ENCODE measurements at places on chromosomes 7 and 10.
A peak's percentile ranks its signal among the peaks of the same experiment; 100 is the strongest.

- DNase-seq = peak; percentile 0
Measured at GRCh38 chr10:72425133-72425532, 70.4 kb upstream of the DNAJB12 start.

DNA sequence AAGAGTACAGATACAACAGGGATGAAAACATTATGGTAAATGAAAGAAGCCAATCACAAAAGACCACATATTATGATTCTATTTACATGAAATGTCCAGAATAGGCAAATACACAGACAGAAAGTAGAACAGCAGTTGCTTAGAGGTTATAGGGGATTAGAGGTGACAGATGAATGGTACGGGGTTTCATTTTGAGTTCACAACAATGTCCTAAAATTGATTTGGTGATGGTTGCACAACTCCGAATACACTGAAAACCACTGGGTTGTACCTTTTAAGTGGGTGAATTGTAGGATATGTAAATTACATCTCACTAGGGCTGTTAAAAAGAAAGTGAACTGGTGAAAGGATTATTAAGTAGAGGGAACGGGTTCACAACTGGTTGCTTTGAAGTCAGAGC is 76.3 kb upstream of the MRLN start:
- DNase-seq = no peak

DNA sequence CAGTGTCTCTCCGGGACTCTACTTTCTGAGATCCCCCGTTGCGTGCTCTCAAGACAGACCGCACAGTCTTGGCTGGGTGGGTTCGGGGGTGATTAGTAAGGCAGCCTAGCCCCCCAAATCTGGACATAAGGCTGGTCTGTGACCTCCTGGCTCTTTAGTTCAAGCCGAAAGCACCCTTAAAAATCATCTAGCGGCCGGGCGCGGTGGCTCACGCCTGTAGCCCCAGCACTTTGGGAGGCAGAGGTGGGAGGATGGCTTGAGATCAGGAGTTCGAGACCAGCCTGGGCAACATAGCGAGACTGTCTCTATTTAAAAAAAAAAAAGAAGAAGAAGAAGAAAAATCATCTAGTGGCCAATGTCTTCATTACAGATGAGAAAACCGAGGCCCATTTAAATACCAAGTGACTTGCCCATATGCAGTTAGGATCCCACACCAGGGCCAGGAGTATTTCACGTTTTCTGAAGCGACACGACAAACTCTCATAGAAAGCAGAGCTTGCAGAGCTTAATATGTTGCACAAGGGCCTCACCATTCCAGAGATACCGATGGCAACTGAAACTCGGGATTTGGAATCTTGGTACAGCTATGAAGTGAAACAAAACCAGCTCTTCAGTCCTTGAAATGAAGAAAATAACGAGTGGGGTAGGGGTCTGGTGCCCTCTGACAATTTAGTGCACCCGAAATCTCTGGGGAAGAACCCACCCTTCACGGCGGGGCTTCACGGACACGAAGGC is 703 bp upstream of the HILPDA start:
- DNase-seq = no peak

DNA sequence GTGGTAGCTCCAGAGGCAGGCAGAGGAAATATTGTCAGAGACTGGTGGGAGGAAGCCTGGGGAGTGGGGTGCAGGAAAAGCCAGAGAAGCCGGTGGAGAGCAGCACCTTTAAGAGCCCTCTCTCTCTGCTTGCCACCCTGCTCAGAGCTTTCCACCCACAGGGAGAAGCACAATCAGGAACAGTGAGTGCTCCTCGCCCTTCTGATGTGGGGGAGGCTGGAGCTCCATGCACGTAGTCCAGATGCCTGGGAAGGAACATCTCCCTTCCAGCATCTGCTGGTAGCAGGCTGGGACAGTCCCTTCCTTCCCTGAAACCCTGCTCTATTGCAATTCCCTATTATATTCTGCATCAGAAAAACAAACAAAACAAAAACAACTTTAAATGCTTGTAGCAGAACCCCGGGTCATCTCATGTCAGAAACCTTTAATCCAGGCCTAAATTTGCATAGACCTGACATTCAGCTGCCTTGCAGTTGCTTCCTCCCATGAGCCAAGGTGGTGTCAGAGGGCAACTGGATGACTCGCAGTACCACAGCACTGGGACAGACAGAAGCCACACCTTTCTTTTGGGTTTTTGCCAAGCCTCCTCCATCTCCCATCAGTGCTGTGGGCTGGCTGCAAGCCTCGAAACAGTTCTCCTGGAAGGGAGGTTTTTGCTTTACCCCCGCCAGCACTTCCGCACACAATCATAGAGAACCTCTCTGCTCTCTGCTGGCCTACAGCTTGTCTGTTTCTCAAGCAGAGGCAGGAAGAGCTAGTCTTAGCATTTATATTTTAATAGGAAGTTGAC is 13.1 kb downstream of the AVPI1 start:
- DNase-seq = peak; percentile 65

- DNase-seq = no peak
Measured at GRCh38 chr7:1106063-1106792, 18.3 kb downstream of the GPER1 start.

- no peak for DNase-seq
Measured at GRCh38 chr10:8670461-8670860, 616.0 kb downstream of the GATA3 start.

- DNase-seq = no peak
Measured at GRCh38 chr7:129041142-129042085, 13.5 kb downstream of the TNPO3 start.

DNA sequence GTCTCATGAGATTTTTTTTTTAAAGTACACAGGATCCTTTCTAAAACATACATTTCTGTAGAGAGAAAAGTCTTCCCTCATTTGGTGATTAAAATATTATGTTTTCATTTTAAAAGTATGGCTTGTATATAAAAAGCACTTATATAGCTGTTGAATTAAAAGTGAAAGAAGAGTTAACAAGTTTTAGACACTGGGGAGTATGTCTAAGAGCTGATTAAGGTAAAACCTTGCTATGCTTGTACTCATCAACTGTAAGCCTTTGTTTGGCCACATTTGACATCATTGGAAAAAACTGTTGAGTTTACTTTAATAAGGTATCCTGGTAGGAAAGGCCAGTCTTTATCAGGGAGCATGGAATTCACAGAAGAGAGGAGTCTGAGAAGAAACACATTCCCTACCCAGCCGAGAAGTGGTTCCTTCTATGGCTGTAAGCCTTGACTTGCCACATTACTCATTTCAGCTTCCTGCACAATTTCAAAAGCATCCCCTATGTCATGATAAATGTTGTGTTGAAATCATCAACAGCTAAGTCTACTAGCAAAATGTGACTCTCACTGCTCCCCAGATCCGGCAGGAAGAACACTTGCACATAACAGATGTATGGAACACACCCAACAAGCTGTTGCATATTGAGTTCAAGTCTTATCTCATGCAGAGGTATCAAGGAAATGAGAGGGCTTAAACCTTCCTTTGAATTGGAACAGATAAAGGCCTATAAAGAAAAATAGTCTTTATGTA is 171.8 kb upstream of the CDK1 start:
- DNase-seq = peak; percentile 89

DNA sequence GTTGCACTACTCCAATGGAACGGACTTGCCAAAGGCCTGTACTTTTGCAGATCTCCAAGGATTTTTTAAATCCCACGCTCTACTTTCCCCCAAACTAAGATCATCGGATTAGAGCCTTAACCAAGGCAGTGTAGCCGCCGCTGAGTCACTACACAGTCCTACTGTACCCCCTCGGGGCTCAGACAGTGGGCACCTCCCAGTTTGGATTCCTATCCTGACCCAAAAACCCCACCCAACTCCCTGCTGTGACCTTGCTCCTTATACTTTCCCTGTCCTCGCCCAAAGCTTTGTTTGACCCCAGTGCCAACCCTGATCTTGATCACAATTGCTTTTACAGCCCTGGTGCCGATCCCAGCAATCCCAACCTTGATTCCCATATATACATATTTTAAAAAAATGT is 17.5 kb upstream of the PLAU start:
- no peak for DNase-seq

DNA sequence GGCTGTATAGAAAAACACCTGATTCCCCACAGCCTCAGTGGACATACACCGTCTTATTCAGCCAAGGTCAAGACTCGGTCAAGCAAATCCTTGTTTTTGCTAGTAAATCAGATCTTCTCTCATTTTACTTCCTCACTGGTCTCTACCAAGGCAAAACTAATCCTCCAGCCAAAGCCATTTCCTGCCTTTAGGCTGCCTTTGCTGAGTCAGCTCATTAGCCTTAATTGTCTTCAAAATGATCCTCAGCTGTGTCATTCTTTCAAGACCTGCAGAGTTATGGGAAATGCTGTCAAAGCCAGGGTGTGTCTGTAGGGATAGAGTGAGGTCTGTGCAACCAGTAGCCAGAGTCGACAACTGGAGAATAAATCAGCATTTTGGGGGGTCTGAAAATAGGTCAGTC is 107.2 kb upstream of the FAM180A start:
- no peak for DNase-seq

DNA sequence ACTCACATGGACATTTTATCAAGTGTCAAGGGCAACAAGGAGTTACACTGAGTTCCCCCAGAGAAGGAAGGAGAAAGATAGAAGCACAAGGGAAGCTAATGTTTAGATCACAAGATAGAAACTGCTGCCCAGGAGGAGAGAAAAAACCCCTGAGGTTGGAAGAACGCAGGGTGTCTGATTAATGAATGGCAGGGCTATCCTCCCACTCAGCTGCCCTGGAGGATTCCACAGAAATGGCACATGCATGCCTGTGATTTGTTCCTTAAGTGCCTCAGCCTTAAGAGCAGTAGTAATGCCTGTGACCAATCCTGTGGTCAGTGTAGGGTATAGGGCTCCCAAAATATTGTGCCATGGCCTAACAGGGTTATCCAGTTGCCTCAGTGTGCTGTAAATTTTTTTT is 20.2 kb downstream of the DNAJB9 start:
- DNase-seq = no peak

DNA sequence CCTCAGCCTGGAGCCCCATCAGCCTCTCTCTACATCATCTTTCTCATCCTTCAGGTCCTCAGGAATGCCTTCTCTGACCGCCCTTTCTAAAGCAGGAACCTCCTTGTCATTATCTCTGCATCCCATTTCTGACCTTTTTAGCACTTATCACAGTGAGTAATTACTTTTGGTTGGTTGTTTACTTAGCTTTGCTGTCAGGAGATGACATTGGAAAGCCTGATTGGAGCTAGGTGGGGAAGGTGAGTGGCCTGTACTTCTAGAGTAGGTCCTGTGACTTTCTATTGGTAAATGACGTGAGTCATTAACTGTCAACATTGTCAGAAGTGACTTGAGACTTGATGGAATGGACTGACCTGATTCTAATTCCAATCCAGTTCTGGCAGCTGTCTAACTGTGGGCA is 9.3 kb upstream of the SLC25A13 start:
- DNase-seq = no peak

DNA sequence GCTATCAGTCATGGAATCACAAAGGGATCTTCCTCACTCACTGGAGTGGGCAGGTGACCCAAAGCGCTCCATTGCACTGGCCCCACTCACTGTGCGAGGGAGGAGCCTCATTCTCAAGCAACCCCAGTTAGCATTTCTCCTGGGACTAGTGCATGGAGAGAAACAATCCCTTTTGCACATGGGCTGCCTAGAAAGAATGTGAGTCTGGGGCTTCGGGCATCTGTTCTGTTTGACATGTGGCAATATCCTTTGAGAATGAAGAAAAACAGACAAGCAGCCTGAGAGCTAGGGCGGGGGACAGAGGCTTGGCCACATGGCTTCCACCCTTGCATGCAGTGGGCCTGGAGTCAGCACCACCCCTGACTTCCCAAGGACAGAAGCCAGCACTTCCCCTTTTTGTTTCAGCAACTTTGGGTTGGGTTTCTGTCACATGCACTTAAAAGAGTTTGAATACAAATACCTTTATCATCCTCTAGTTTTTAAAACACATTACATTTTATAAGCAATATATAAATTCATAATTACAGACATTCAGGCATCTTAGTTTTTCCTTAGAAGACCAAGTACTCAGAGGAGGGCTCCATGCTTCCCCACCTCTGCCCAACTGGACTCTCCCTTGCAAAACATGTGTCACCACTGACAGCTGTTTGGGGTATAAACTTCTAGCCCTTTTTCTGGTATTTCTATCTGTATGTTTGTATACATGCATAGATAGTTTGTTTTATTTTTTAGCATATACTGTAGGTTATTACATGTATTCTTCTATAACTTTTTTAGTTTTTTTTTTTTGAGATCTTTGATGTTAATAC is 73.8 kb downstream of the RBM20 start:
- no peak for DNase-seq

- no peak for DNase-seq
Measured at GRCh38 chr10:96422525-96422924, 63.7 kb upstream of the OPALIN start.

DNA sequence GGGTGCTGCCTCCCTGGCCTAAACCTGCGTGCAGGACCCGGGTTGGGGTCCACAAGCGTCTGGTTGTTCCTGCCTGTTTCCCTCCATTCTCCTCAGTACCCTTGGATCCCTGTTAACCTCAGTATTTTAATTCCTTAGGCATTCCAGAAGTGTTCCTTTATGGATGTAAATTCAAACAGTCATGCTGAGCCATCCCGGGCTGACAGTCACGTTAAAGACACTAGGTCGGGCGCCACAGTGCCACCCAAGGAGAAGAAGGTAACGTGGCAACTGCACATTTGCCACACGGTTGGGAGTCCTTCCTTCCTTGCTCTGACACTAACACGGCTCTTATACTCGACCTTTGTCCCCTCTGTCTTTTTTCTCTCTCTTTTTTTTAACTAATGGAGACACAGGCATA is 187.1 kb downstream of the ARHGAP21 start:
- DNase-seq = no peak

DNA sequence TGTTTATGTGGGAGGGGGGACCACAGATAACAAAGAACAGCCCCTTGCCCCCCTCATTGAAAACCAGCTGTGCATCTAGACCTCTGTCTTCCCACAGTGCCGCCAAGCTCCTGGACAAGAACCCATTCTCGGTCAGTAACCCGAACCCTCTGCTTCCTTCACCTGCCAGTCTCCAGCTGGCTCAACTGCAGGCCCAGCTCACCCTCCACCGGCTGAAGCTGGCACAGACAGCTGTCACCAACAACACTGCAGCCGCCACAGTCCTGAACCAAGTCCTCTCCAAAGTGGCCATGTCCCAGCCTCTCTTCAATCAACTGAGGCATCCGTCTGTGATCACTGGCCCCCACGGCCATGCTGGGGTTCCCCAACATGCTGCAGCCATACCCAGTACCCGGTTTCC is 91.0 kb upstream of the PDCD4 start:
- DNase-seq = no peak

DNA sequence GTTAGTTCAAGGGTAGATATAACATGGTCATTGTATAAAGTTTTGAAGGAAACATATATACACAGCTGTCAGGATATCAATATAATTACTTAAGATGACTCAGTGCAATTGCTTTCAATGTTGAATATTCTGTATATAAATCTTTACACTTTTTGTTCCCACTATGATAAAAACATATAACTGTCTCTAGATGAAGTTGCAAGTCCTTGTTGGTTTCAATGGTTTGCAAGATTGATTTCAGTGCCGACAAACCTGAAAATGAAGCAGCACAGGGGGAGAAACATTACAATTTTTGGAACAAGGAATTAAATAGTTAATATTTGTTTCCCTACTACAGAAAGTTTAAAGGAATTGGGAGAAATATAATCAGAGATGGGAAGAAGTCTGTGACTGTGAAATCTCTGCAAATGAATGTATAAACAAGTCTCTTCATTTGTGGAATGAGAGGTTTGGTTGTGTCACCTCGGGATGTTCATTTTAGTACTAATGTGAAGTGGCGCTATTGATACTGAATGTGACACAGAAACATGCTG is 54.1 kb downstream of the OR13A1 start:
- no peak for DNase-seq

- no peak for DNase-seq
Measured at GRCh38 chr7:69245646-69246045, 352.6 kb upstream of the AUTS2 start.

Data from skeletal muscle cell (primary cell).